ENCODE measurements at places on chromosomes 2 and 18. TPM values are rescaled to one million over a fixed set of nuclear protein-coding genes. Genes with fewer than 3 reads are reported as not detected.

- DNase-seq = no peak
Measured at GRCh38 chr2:40827392-40827791, 375.5 kb upstream of the SLC8A1 start.

DNA sequence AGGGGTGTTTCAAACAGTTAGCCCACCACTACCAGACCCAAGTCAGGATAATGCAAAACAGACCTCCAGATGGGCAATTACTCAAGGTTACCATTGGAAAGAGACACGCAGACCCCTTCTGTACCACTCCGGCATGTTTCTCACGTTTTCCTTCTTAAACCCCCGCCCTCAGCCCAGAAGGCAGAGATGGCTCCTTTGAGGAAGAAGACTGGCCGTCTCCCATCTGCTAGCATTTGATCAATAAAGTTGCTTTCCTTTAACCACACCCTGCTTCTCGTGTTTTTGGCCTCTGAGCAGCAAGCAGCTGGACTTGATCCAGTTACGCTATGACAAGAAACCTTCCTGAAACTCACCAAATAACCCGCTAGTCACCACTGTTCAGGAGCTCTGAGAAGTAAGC, 1012.4 kb upstream of the GYPC start:
- DNase-seq = no peak

DNA sequence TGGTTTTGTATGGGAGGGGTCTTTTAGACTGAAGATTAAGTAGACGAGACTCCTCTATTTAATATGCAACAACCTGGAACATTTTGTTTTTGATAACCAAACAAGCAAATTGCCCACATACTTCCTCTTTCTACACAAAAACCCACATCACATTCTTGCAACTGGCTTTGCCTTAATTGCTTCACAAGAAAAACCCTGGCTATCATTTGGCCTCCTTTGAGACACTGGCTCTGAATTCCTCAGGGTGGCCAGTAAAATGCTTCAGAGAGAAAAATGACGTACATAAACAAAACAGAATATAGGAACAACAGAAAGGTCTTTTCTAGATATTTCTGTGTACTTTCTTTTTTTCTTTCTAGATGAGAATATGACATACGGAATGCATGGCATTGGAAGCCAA, 103.0 kb downstream of the TRIB2 start:
- DNase-seq = no peak

DNA sequence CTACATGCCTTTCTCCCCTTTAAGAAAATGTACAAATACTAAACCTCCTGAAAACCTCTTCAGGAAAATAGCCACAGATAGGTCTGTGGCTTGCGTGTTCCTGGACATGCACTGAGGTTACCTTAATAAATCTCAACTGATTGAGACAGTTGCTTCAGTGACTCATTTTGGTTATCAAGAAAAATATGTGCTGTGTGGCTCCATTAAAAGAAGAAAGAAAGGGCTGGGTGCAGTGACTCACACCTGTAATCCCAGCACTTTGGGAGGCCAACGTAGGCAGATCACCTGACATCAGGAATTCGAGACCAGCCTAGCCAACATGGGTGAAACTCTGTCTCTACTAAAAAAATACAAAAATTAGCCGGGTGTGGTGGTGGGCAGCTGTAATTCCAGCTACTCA, 27.1 kb downstream of the CREG2 start:
- DNase-seq = no peak

DNA sequence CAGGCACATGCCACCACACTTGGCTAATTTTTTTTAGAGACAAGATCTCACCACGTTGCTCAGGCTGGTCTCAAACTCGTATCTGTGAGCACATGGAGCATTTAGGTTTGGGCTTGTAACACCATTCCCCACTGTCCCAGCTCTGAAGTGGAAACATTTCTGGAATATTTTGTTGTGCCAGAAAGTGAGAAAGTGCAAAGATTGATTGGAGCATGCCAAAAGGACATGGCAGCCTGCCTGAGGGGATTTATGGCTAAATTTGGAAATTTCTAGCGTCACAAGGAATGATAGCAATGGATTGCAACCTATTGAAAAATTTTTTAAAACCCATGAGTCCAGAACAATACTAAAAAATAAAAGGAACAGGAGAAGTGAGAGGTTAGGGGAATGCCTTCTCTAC, 136.8 kb downstream of the ESCO1 start:
- DNase-seq = no peak

Gene SERPINB4
- not detected for total RNA-seq

Gene STPG4
- total RNA-seq = not detected

Gene POLR1A
- total RNA-seq = 19.4 TPM

Gene GALNT3
- total RNA-seq = 3.0 TPM

Data from Karpas-422 (cell line).